Activated CD4-positive, alpha-beta T cell treated with anti-CD3 and anti-CD28 coated beads for 36 hours (primary cell): ENCODE measurements at places on chromosomes 5 and 9.

DNA sequence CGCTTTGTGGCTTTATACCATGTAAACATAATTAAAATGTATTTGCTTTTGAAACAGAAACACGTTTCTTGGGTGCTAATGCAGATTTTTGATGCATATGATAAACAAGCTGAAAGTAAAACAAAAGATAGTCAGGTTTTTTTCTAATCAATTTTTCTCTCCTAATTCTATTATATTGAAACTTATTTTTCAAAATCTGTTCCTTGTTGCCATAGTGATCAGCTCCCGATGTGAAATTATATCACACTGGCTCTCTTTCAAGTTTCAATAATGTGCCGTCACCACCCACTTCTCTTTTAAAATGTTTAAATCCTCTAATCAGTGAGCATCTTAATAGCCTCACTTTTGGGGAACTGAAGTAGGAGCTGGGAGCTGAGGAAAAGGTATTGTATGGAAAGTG lies 36.4 kb upstream of the DAPK1 start:
- DNase-seq, result no peak

DNA sequence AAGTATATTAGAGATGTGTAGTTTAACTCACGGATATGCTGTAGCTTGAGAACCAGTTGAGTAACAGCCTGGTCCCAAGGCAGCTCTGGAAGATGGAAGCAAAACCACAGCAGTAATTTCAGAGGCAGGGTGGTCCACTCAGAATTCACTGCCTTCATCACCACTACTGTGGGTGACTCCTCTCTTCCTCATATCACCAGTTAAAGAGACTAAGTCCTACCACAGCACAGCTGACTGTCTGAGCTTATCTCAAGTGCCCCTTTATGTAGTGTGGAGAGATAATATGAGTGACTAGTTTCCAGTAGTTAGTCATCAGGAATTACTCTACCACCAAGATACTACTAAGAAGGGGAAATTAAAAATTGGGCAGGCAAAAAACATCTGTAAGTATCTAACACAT lies 1571.2 kb upstream of the C9orf72 start:
- DNase-seq, result no peak

DNA sequence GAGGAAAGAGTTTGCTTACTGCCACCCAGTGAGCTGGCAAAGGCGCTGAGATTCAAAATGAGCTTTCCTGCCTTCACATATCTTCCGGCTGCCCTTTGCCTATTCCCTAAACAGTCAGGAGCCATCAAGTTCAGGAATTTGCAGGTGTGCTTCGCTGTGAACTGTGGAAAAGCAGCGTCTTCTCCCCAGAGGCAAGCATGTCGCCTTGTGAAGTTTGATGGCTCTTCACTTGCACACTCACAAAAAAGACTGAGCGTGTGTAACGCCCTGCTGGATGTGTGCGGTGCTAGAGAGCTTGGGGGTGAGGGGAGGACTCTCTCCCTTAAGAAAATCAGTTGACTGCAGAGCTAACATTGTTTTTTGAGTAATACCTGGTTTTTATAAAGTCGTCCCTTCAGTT lies 288.7 kb downstream of the DOCK8 start:
- DNase-seq, result no peak

DNA sequence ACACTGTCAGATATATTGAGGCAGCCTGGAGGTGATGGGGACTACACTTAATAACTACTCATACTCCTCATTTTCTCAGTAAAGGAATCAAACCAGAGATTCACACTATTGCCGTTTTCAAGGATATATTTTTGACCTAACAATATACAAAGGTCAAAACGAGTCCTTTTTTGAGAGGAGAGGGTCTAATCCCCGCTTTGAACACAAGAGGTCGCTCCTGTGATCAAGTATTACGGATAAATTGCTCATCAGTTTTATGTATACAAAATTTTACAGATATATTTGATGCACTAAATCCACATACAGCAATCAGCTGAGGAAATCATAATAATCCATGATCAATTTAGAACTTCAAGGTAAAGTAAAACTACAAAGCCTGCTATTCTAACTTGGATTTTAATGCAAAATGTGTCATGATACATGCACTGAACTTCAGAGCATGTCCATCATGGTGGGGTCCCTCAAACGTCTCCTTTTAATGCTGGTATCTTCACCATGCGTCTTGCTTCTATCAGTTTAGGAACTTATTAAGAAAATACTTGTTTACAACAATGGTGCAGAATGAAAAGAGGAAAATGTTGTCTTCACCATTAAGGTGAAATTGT lies 2.5 kb upstream of the ISL1 start:
- no peak for DNase-seq

GRCh38 chr5:144088206-144089064 lies 82.0 kb downstream of the YIPF5 start:
- DNase-seq, result no peak

DNA sequence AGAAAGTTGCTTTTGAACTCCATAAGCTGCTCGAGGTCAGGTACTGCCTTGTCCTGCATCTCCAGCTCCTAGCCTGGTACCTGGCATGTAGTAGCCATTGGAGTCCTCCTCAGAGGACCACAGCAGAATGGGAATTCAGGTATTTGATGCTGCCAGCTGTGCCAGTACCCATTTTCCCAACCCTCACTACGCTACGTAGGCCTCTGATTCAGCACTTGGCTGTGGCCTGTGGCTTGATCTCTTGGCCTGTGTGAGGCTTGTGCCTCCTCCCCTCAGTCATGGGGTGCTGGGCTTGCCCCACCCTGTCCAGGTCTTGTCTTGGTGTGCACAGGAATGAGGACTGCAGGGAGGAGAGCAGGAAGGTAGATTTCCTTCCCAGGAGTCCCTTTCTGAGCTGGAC lies 11.8 kb downstream of the OTULIN start:
- DNase-seq, result peak; percentile 52

DNA sequence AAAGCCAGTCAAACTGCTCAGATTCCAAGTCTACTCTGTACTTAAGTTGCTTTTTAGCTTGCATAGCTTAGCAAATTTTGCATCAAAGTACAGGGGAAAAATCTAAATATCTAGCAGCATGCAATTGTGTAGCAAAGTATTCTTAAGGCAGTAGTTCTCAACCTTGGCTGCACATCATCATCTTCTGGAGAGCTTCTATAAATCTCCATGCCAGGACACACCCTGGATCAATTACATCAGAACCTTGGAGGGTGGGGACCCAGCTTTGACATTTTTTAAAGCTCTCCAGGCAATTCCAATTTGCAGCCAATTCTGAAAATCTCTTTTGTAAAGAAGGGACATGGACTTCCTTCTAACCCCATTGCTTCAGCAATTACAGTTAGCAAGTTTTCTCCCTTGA lies 187.5 kb downstream of the SNCAIP start:
- DNase-seq, result no peak

GRCh38 chr9:123250504-123250903 lies 17.9 kb downstream of the STRBP start:
- no peak for DNase-seq

GRCh38 chr5:141135030-141135717 lies at the start of gene PCDHB5:
Gene PCDHB5 (plus strand): TSS chr5:141135206. CDS start chr5:141135435, 229 bp downstream.
- peak; percentile 38 for DNase-seq

GRCh38 chr5:82446809-82447208 lies 168.7 kb upstream of the RPS23 start:
- DNase-seq, result no peak

- no peak for DNase-seq
Measured at GRCh38 chr5:169970911-169971765, 9.2 kb downstream of the INSYN2B start.

GRCh38 chr5:153005711-153006110 lies 484.8 kb upstream of the GRIA1 start:
- no peak for DNase-seq

GRCh38 chr9:135108831-135109510 lies 21.5 kb downstream of the OLFM1 start:
- DNase-seq, result no peak

DNA sequence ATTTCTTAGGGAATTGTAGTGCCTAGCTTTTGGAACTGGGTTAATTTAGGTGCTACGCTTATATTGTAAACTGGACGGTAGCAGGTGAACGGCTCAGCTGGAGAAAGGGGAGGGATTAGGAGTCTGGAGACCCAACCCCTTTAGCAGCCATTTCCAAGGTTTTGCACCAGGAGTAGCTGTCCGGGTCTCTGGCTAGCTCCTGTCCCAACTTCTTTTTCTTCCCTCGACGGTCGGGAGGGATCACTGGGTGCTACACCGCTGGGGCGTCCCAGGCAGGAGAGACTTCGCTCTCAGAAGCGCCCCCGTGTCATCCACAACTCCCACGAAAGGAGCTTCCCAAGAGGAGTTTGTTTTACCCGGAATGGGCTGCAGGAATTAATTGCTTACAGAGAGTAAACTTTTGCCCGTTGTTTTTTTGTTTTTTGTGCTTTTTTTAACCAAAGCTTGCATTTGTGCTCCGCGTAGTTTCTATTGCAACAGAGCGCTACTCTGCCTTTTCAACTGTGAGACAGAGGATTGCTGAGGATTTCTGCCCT lies 1640.9 kb upstream of the C9orf72 start:
- DNase-seq, result no peak

DNA sequence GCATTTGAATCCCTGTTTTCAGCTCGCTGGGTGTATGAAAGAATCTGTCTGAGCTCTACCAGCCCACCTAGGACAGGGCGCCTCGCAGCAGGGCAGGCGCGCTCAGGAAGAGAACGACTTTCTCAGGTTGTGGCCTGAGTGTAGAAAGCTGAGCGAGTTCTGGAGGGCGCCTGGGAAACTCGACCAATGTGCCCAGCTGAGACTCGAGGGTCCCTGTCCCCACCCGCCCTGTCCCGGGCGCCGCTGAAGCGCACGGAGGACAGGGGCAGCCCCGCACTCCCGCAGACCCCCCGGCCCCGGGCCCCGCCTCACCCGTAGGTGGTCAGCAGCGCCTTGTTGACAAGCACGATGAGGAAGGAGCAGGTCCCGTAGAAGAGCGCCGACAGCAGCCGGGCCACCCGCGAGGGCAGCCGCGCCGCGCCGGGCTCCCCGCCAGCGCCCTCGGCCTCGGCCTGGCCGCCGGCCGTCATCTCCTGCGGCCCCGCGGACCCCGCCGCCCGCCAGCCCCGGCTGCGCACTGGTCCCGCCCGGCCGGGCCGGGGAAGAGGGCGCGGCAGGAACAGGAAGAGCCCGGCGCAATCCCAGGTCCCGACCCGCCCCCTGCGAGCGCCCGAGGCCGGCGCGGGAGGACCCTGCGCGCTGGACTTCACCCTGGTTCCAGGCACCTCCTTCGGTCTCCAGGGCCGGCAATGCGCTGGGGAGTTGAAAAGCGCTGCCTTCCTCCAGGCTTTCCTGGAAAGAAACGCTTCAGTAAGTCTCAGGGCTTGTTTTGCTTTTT lies at the start of gene SLC35D2:
Gene SLC35D2 (minus strand): TSS at position 547 of the 778 bp plus-strand sequence. CDS start 77 bp downstream, at position 470.
- peak; percentile 22 for DNase-seq

DNA sequence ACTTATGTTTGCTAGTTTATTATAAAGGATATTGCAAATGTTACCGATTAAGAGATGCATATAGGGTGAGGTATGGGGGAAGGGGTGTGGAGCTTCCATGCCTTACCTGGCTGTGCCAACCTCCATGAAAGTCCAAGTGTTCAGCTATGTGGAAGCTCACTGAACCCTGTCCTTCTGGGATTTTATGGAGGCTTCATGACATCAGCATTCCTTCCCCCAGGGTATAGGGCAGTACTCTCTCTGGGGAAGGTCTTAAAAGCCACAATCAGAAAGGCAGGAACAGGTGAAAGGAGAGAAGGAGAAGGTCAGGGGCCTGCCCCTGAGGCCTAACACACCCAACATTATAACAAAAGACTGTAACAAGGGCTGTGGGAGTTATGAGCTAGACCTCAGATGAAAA lies 592.6 kb downstream of the PDE4D start:
- no peak for DNase-seq

- no peak for DNase-seq
Measured at GRCh38 chr9:116639251-116639741, 47.8 kb upstream of the TRIM32 start.

DNA sequence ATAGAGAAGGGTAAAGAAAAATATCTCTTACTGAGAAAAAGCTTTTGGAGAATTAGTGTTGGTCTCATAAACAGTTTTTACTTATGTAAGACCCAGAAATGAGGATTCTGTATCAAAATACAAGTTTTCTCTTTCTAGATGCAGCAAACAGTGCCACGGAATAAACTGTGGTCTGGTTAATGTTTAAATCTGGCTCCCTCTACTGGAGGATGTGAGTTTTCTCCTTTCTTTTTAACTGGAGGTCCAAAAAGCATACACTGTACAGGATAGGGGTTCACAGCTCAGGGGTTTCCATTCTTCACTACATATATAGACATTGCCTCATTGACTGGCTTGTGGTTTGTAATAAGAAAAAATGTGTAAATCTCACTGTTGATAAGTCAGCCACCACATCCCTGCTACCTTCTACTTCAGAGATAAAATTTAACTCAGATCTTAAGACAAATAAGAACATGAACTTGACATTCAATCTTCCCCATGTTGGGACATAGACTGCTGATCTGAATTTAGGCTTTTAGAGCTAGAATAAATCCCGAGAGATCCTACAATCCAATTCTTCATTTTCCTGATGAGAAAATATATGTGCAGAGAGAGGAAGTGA lies 98.9 kb downstream of the CFAP95 start:
- no peak for DNase-seq

DNA sequence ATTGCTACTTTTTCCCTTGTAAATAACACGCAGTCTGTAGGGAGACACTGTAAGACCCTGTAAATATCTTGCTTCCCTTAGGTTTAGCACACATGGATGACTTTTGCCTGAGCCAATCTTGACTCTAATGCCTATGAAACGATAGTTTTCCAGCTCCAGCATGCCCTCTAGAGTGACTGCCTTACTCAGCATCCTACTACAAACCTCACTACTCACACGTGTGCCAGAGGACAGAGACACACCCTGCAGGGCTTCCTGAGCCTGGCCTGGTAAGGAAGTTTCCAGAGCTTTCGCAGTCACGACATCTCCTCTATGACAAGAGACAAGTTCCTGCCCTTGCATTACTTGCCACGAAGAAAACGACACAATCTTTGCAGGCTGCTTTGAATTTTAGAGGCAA lies 138.1 kb downstream of the ATPSCKMT start:
- peak; percentile 22 for DNase-seq

GRCh38 chr9:20558566-20559016 lies 63.7 kb downstream of the MLLT3 start:
- peak; percentile 61 for DNase-seq
